Lower lobe of right lung (tissue), 2 donors: ENCODE measurements at places on chromosomes 3 and 15. TPM values are rescaled to one million over a fixed set of nuclear protein-coding genes. Genes with fewer than 3 reads are reported as not detected.
A peak's percentile ranks its signal among the peaks of the same experiment; 100 is the strongest.

DNA sequence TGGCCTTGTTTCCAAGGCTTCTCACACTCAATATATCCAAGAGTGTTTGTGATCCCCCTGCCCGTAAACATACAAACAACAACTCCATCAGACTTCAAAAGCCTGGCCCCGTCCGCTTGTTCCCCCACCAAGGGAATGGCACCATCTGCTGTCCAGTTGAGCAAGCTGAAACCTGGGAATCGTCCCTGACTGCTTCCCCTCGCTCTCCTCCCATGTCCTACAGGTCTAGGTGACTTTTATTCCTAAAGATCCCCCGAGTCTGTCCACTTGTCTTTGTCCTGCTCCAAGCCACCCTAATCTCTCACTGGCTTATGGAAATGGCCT, 27.9 kb upstream of the FAM174B start:
- no peaks in the 10 kb centered on the region for H3K36me3 ChIP-seq
- H3K4me1 ChIP-seq, result peaks cover 3% of the 10 kb centered on the region
- no peak for DNase-seq
- no peaks in the 10 kb centered on the region for H3K27me3 ChIP-seq

DNA sequence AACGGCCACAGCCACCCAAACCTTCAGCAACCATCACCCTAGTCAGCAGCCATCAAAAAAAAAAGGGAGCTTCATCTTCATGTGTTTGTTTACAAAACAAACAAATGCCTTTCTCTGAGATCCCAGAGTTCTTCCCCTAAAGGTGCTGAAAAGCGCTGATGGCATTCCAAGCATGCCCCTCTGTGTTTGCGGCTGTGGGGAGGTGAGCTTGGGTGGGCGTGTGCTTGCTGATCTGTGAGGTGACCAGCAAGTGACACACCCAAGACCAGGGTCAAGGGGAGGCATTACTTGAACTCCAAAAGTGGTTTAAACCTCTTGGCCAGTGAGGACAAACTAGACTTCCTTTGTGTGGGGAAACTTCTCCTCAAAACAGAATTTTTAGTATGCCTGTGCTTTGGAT, 81.5 kb downstream of the DHX36 start:
- no peaks in the 10 kb centered on the region for H3K27me3 ChIP-seq
- no peak for DNase-seq
- H3K4me3 ChIP-seq, result no peak overlapping the region

Gene RHOA
- 601 TPM for total RNA-seq

GRCh38 chr3:179072100-179072438, 460 bp upstream of the ZMAT3 start:
- H3K36me3 ChIP-seq, result peaks cover 4% of the 10 kb centered on the region
- peak overlapping the region; percentile 93 for H3K27ac ChIP-seq
- peaks cover 8% of the 10 kb centered on the region for H3K4me1 ChIP-seq
- H3K27me3 ChIP-seq, result no peaks in the 10 kb centered on the region

Gene IL17RC
- total RNA-seq, result 27.2 TPM

GRCh38 chr3:61154457-61155198, 96.6 kb downstream of the FHIT start:
- H3K27ac ChIP-seq, result no peak overlapping the region
- H3K36me3 ChIP-seq, result no peaks in the 10 kb centered on the region
- no peak for DNase-seq
- no peaks in the 10 kb centered on the region for H3K4me1 ChIP-seq
- no peak overlapping the region for H3K4me3 ChIP-seq

Gene HRG
- not detected for total RNA-seq

DNA sequence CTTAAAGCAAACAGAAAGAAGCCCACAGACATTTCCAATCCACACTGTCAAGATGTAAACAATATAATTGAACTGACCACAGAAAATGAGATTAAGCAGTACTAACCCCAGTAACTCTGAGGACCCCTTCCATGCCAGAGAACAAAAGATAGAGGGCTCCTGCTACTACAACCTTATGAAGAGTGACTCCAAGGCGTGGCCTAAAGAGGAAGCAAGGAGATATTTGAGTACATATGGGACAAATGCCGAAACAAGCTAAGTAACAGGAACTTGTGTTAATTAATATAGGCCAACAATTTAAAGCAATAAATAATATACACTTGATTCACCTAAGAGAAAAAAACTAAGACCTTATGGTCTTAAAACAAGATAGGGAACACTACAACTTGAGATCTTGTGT, 25.0 kb upstream of the VPS39 start:
- peaks cover 97% of the 10 kb centered on the region for H3K36me3 ChIP-seq
- H3K4me1 ChIP-seq, result peaks cover under 1% of the 10 kb centered on the region
- H3K27ac ChIP-seq, result no peak overlapping the region
- DNase-seq, result no peak
